ENCODE measurements at places on chromosomes 1 and 21.

- no peak for DNase-seq
Observed at GRCh38 chr1:12541274-12542137, 76.5 kb downstream of the DHRS3 start.

GRCh38 chr1:97904534-97904933 is 16.3 kb downstream of the DPYD start:
- peak; percentile 90 for DNase-seq

- DNase-seq: no peak
Observed at GRCh38 chr1:209305221-209305954, 278.1 kb upstream of the CAMK1G start.

DNA sequence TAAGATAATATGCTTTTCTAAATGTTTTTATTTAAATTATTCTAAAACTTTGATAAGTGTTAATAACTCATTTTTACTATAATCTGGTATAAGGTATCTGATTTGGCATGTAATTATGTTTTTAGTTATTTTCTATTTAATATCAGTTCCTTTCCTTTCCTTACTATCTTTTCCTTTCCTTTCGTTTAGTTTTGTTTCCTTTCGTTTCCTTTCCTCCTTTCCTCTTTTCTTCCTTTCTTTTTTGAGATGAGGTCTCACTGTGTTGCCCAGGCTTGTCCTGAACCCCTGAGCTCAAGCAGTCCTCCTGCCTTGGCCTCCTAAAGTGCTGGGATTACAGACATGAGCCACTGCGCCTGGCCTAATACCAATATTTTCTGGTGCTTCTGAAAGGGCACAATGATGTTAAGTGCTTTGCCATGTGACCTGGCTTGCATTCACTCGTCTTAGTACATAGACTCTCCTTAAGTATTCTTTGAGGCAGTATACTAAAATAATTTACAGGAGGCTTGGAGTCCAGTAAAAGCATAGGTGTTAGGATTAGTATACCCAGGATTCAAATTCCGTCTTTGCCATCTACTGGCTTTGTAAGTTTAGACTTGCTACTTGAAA is 18.7 kb downstream of the MIER1 start:
- DNase-seq: no peak

All from MCF 10A (cell line).